NCI-H345 (cell line): ENCODE measurements at places on chromosomes 5 and 9.

GRCh38 chr5:78881884-78882283, 103.2 kb downstream of the ARSB start:
- DNase-seq: no peak

DNA sequence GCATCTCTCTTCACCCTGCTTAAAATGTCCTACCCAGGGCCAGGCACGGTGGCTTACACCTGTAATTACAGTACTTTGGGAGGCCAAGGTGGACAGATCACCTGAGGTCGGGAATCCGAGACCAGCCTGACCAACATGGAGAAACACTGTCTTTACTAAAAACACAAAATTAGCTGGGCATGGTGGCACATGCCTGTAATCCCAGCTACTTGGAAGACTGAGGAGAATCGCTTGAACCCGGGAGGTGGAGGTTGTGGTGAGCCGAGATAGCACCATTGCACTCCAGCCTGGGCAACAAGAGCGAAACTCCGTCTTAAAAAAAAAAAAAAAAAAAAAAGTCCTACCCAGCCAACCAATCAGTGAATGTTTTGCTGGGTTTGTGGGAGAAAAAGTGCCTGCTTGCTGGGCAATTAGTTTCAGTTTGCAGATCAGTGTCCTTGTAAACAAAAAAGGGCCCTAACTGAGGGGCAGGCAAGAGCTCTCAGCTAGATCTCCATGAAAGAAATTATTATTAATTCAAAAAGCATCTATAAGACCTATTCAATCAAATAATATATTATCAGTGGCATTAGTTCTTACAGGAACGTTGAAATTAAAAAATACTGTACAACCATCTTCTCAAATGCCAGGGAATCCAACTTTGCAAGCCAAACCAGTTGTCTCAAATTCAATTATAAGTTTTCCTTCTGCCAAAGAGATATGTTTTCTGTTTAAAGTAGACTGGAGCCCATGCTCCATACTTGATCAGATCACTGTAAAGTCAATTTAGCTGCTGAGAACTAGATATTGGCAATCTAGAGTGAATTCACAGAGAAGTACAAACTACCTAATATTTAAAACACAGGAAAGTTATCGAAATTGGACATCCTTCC, 3.9 kb downstream of the MEGF9 start:
- DNase-seq: no peak

- DNase-seq: no peak
These were observed 1.6 kb downstream of the CCL19 start for GRCh38 chr9:34689512-34689911.

- DNase-seq: no peak
These were observed 1167.6 kb downstream of the CDH12 start for GRCh38 chr5:21685522-21685921.

DNA sequence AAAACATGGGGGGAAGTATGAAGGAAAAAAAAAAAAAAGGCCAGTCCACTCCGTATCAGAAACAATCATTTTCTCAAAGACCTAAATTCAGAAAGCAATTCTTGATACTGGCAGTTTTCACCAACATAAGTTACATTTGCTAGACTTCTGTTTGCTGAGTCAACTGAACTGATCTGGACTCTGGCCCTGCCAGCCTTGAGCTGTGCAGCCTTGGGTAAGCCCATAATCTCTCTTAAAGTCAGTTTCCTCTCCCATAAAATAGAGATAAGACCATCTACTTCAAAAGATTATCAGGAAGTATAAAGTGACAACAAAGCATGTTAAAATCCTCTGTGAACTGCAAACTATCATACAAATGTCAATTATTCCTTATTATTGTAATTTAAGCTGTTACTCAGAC, 106.8 kb downstream of the MAPKAP1 start:
- no peak for DNase-seq

GRCh38 chr5:63053019-63053638, 474.5 kb downstream of the LRRC70 start:
- no peak for DNase-seq
